Stimulated activated naive B cell treated with anti-CD40 and anti-IgM and Interleukin-4, amounts not matched to agents 10 μg/mL and 1 μg/mL and 100 μg/mL, for 72 hours (primary cell): ENCODE measurements at places on chromosomes 5 and 9.

GRCh38 chr5:144203750-144204596, 33.3 kb downstream of the KCTD16 start:
- no peaks in the 10 kb centered on the region for H3K4me1 ChIP-seq
- no peaks in the 10 kb centered on the region for H3K36me3 ChIP-seq
- H3K27me3 ChIP-seq = peaks cover 73% of the 10 kb centered on the region
- H3K27ac ChIP-seq = peak overlapping the region; percentile 37
- no peak for DNase-seq
- no peak overlapping the region for H3K4me3 ChIP-seq

GRCh38 chr9:98099346-98099745, 19.7 kb downstream of the TRIM14 start:
- H3K27ac ChIP-seq = no peak overlapping the region
- H3K4me1 ChIP-seq = peaks cover 32% of the 10 kb centered on the region
- H3K27me3 ChIP-seq = no peaks in the 10 kb centered on the region

DNA sequence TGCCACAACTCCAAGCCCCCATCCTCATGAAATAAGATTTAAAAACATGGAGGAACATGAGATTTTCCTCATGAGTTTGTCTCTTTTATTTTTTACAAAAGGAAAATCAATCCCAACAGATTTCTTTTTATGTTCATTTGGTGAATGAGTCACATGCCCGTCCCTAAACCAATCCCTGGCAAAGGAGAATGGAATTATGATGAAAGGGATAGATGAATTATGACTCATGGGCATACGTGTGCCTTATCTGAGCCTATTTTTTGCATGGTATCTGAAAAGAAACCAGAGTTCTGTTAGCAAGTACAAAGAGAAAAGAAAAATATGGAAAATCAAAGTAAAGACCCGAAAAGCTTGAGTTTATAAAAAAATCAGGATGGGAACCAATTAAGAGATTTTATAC, 267.5 kb upstream of the TMEM161B start:
- H3K36me3 ChIP-seq = no peaks in the 10 kb centered on the region
- peaks cover 22% of the 10 kb centered on the region for H3K27me3 ChIP-seq
- no peaks in the 10 kb centered on the region for H3K4me1 ChIP-seq

DNA sequence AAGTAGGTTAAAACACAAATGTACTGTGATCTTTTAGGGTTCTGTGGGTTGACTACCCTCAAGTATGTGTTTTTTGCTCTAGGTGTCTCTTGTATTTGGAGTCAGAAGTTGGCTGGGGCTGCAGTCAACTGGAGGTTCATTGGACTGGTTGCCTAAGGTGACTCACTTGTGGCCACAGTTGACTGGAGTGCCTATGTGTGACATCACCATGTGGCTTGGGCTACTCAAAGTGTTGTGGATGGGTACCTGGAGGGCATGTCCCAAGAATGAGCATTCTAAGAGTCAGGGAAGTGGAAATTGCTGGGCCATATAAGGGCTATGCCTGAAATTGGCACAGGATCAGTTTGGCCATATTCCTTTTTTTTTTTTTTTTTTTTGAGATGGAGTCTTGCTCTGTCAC, 27.4 kb downstream of the SNX30 start:
- H3K36me3 ChIP-seq = peaks cover 10% of the 10 kb centered on the region
- H3K4me3 ChIP-seq = no peak overlapping the region

DNA sequence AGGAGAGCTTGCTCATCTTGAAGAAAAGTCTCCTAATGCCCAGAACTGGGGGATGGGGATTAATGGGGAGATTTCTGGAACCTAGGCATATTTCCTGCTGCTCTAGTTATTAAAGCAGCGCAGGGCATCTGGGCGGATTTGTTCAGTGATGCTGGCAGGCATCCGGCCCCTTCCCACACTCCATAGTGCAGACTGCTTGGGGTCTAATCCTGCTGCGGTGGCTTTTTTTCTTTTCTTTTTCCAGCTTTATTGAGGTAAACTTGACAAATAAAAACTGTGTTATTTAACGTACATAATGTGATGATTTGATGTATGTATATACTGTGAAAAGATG, 30.7 kb downstream of the PPARGC1B start:
- H3K4me3 ChIP-seq = no peak overlapping the region
- no peak overlapping the region for H3K27ac ChIP-seq
- H3K4me1 ChIP-seq = peaks cover 11% of the 10 kb centered on the region
- H3K27me3 ChIP-seq = no peaks in the 10 kb centered on the region
- DNase-seq = no peak

GRCh38 chr5:159448-160172, 31.7 kb upstream of the LRRC14B start:
- DNase-seq = no peak
- no peaks in the 10 kb centered on the region for H3K36me3 ChIP-seq
- H3K4me3 ChIP-seq = no peak overlapping the region
- no peaks in the 10 kb centered on the region for H3K4me1 ChIP-seq

GRCh38 chr9:120348951-120349429, 231.0 kb downstream of the CDK5RAP2 start:
- peak overlapping the region; percentile 33 for H3K27ac ChIP-seq
- peaks cover 11% of the 10 kb centered on the region for H3K4me1 ChIP-seq
- no peak for DNase-seq
- H3K36me3 ChIP-seq = no peaks in the 10 kb centered on the region
